B cell (primary cell): ENCODE measurements at places on chromosomes 11 and 22. TPM values are rescaled to one million over a fixed set of nuclear protein-coding genes. Genes with fewer than 3 reads are reported as not detected.

SUSD2 gene
- 0.48 and 0.81 TPM in 2 replicates for polyA plus RNA-seq

GUCY1A2 gene
- polyA plus RNA-seq = not detected in 2 replicates

LGALS12 gene
- 0.19 and 0.36 TPM in 2 replicates for polyA plus RNA-seq

TOP3B gene
- 75.3 and 77.1 TPM in 2 replicates for polyA plus RNA-seq

ASCL2 gene
- polyA plus RNA-seq = 1.6 and 2.1 TPM in 2 replicates

GAL gene
- polyA plus RNA-seq = not detected in 2 replicates

LSP1 gene
- polyA plus RNA-seq = 184 and 249 TPM in 2 replicates

SLC29A2 gene
- polyA plus RNA-seq = 15.7 and 16.2 TPM in 2 replicates
